ENCODE measurements at places on chromosomes 11 and 22.
A peak's percentile ranks its signal among the peaks of the same experiment; 100 is the strongest.

DNA sequence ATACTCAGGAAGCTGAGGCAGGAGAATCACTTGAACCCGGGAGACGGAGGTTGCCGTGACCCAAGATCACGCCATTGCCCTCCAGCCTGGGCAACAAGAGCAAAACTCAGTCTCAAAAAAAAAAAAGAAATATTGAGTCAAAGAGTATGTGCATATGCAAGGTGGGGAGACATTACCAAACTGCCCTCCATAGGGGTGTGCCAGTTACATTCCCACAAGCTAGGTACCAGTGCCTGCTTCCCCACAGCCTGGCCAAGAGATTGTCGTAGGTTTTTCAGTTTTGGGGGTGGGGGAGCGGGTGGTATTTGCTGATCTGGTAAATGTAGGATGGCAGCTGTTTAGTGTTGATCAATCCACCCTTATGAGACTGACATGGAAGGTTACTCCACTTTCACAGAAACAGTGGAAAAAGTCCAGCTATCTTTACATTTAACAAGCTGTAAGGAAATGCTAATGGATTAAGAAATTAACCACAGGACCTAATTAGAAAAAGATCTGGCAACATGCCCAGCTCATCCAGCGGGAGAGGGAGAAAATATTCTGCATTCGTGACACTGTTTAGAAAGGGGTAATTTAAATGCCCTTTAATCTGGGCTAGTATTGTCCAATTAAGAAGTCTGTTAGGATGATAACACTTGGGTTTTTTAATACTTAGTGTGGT is 89.4 kb downstream of the PACS1 start:
- no peak for DNase-seq

DNA sequence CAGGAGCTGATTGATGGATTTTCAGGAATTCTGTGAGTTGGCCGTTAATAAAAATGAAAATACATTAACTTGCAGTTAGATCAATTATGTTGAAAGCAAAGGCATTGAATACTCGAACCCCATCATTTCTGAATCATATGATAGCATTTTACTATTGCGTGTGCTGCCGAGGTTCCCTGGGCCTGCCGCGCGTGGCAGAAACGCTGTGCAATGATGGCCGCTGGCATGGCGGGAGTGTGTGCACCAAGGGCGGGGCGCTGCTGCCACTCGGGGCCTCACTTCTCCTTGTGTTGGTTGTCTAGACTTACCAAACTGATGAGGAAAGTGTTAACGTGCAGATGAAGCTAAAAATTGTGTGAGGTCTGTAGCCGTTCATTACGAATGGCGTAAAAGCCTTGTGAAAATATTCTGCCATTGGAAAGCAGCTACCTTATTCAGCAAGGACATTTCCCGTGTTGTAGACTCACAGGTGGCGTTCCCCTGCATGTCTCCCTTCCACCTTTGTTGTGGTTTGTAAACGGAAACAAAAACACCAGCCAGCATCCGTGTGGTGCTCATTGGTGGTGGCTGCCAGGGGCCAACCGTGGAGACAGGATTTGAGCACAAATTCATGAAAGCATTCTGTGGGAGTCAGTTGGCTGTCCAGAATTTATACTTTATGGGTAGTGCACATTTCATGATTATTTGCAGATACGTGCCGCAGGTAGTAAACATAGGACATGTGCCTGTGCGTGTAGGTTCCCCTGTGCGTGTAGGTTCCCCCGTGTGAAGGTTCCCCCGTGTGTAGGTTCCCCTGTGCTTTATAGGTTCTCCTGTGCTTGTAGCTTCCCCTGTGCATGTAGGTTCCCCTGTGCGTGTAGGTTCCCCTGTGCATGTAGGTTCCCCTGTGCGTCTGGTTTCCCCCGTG is 5.9 kb upstream of the GRAMD4 start:
- no peak for DNase-seq

DNA sequence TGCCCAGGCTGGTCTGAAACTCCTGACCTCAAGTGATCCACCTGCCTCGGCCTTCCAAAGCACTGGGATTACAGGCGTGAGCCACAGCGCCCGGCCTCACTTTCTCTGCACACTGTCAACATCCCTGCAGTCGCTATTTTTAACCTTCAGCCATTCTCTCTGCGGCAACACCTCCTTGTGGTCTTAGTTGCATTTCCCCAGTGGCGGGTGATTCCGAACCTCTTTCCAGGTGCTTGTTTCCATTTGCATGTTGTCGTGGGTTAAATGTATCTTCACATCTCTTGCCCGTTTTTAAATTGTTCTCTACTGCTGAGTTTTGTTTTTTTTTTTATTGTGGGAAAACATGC is 2.2 kb upstream of the SCT start:
- no peak for DNase-seq

DNA sequence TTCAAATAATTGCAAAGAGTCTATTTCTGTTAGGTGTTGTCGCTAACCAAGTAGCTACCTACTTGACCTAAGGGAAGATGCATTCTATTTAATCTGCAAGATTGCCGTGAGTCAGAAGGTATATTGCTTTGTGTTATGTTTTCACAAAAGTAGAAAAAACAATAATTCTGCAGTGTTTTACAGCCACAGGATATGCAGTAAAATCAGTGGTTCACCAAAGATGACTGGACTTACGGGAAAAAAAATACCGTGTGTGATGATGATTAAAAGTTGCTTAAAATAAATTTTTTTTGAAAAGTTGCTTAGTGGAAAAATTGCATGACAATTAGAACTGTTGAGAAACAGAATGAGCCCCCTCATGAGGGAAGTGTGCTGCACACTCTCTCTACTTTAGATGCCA is 209.1 kb downstream of the DDX10 start:
- peak; percentile 25 for DNase-seq

DNA sequence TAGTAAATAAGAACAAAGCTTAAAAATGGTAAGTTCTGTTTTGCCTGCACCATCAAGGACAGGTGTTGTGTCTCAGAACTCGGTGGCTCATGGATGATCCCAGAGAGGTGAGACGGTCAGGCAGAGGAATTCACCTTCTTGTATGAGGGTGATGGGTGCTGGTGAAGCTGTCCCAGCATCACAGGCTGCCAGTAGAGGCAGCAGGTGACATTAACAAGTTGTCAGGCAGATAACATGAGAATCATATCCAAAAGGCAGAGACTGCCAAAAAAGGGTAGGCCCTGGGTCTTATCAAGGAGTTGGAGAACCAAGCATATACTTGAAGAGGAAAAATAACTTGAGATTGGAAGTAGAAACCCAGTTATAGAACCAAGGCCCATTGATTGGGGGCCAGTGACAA is 437.8 kb downstream of the DYNC2H1 start:
- DNase-seq, result no peak

GRCh38 chr11:90220391-90220790 is 2.5 kb downstream of the CHORDC1 start:
- peak; percentile 60 for DNase-seq

- no peak for DNase-seq
These were observed 63.6 kb downstream of the NFAM1 start for GRCh38 chr22:42368379-42369249.

DNA sequence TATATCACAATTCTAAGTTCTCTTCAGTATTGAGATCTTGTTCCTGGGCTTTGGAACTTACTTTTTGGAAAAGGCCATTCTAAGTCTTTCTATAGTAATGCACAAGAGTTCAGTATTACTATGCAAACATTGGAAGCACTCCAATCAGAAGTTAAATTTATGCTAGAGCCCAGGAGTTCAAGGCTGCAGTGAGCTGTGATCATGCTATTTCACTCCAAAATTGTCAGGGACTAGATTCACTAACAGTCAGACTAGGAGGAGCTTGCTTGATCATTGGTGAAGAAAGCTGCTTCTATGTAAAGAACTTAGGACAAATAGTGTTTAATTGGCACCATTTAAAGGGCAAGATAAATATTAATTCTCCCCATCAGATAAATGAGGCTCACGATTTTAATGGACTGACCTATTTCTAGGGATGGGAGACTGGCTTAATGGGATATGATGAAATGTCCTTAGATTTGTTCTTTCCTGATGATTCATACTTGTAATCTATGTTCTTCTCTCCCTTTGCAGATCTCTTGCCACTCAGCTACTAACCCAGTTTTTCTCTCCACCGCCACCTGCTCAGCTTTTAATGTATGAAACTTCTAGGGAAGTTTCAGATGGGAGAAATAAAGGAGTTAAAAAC is 32.6 kb upstream of the TMEM123 start:
- peak; percentile 41 for DNase-seq

DNA sequence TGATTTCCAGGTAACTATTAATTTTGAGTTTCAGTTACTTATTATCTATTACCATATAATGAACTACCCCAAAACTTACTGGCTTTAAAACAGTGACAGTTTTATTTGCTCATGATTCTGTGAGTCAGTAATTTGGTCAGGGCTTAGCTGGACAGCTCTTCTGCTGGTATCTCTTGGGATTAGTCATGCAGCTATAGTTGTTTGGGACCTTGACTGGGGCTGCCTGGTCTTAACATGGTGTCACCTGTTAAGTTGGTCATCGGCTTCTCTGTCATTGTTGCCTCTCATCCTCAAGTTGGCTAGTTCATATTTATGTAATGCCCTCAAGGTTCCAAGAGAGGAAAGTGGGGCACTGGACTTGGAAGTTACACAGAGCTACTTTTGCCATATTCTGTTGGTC is 177.5 kb downstream of the TMEM135 start:
- DNase-seq, result no peak

- DNase-seq, result no peak
These were observed 60.7 kb downstream of the STK33 start for GRCh38 chr11:8533332-8533731.
